Stimulated activated CD4-positive, alpha-beta T cell treated with anti-CD3 and anti-CD28 coated beads, Interleukin-2, amount 100 ng/mL, for 48 hours (primary cell): ENCODE measurements at places on chromosomes 5 and 9.

DNA sequence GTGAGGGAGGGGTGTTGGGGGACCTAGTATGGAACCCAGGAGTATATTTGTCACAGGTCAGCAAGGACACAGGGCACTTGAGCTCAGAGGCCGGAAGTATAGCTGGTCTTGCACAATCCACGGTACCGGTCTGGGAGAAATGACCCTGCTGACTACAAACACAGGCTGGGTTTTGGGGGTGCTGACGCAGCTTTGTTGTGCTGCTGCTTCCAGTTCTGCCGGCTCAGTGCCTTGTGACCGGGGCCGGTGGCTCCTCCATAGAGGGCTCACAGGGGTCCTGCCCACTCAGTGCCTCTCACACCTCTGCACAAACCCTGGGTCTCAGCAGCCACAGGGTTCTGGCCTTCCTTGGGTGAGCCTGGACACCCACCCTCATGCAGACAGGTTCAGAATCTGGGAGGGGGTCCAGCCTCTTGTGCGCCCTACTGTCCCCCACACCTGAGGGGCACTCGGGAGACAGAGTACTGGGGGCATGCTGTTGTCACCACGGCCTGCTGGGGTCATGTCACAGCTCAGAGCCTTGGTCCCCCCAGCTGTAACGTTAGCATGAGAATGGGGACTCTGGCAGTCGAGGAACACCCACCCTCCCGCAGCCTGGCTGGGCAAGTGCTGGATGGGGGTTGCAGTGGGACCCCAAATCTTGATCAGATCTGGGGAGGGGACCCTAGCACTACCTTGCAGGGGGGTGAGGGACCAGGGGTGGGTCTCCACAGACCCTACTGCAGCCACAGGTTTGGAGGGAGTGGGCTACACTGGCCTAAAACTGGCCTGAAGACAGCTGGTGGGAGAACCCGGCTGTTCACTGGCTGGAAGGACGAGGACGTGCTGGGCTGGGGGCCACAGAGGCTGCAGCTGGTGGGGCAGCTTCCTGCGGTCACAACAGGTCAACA, 17.7 kb downstream of the NINJ1 start:
- DNase-seq: no peak

GRCh38 chr5:173298213-173298926, 29.8 kb downstream of the STC2 start:
- no peak for DNase-seq

GRCh38 chr5:16135506-16135905, 44.1 kb downstream of the MARCHF11 start:
- no peak for DNase-seq

DNA sequence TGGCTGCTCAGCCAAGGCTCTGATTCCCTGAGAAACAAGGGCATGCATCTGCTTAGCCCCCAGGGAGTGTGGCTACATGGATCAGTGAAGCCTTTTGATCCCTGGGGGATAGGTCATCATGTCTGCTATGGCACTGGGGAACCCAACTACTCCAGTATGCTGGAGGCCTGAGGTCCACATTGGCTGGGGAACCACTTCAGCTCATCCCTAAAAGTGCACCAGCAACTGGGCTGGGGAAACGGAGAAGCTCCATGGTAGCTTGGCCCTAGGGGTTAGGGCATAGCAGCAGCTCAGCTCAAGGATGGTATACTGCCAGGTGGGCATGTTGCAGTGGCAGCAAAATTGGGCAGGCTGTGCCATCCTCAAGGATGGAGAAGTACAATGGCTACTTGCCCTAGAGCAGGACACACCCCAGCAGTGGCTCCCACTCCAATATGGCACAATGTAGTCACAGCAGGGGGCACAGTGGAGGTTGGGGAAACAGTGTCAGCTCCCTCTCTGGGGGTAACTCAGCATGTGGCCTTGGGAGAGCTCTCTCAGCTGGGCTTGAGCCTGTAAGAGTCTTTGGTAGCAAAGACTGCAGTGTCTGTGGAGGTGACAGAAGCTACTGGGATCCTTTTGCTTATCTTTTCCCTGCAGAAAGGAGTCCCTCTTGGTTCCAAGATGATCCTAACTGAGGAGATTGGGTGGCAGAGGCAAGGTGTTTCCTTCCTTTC, 111.5 kb upstream of the FSTL4 start:
- DNase-seq: no peak

GRCh38 chr5:55929020-55929799, 65.6 kb downstream of the IL6ST start:
- no peak for DNase-seq
